Activated CD4-positive, alpha-beta T cell treated with anti-CD3 and anti-CD28 coated beads, Interleukin-2, amount 50 U/mL, for 4 hours (primary cell): ENCODE measurements at places on chromosomes 3 and 15.

DNA sequence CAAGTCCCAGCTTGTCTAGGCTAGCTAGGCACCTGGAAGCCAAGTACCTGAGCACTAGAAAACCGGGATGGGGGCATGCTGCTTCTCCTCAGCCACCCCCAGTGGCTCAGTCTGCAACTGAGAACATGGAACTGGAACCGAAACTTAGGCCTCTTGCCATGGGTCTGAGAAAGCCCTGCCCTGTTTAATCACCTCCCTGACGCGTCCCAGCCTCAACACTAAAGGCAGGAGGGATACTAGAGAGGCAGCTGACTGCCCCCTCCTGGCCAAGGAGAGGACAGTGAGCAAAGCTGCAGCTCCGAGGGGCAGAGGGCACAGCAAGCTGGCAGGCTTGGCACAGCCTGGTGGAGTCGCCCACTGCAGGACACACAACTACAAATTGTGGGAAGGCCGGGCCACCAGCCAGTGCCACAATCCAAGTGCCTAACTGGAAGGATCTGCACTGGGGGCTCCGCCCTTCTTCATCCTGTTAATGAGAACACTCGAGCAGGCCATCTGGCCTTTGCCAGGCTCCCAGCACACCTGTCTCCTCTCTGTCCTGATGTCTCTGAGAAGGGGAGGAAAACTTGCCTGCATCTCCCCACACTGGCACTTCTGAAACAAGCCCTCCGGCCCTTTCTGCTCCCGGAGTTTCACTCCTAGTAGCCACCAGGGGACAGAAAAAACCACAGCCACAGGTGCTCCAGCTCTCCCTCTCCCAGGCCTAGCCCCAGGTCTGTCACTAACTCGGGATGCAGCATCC lies 53.7 kb downstream of the BDH1 start:
- DNase-seq = peak; percentile 28

- no peak for DNase-seq
Measured at GRCh38 chr15:38877471-38877870, 312.9 kb upstream of the RASGRP1 start.

- no peak for DNase-seq
Measured at GRCh38 chr15:39239562-39239961, 341.3 kb upstream of the THBS1 start.

GRCh38 chr3:181790561-181790960 lies 78.8 kb downstream of the SOX2 start:
- DNase-seq = no peak

DNA sequence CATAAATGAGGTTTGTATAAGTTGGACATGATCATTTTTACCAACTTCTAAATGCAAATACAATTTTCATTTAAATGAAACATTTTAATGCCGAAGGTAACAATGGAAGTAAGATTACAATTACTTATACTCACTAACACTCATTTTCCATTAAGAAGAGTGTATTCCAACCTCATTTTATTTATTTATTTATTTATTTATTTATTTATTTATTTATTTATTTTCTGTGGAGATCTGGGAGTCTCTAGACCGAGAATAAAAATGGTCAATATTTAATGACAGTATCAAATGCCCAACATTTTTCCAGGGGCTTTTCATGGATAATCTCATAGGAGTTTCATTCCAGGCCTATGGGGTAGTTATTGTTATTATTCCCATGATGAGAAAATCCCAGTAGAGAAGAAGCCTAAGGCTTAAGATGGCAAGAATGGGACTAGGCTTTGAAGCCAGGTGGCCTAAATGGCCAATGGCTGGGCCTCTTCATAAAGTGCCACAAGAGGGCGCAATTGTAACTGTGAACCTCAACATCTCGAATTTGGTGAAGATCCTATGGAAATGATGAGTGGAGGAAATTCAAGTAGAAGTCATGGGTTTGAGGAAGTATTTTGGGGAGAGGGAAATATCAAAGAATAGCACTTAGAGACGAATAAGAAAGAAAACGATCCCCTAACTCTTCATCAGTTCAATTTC lies 21.3 kb downstream of the VGLL3 start:
- DNase-seq = no peak

GRCh38 chr3:151675858-151676615 lies 57.7 kb upstream of the AADACL2 start:
- no peak for DNase-seq

- DNase-seq = no peak
Measured at GRCh38 chr3:111864821-111865656, 6.0 kb downstream of the PHLDB2 start.

DNA sequence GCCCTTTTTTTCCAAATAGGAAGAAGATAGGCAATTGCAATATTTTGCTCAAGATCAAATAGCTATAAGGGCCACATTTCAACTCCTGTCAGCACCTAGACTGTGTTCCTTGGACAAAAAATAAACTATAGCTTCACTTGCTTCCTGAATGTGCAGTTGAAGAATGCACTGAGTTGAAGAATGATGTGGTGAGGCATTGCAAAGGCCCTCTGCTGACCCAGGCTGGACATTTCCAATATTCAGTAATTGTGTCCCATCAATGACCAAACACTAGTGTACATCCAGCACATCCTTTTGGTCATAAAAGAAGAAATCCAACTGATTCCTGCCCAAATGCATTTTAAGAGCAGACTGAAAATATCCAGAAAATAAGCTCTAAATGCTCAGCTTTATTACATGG lies 424.8 kb upstream of the TGFBR2 start:
- no peak for DNase-seq

- no peak for DNase-seq
Measured at GRCh38 chr3:50912746-50913145, 238.0 kb downstream of the DOCK3 start.

DNA sequence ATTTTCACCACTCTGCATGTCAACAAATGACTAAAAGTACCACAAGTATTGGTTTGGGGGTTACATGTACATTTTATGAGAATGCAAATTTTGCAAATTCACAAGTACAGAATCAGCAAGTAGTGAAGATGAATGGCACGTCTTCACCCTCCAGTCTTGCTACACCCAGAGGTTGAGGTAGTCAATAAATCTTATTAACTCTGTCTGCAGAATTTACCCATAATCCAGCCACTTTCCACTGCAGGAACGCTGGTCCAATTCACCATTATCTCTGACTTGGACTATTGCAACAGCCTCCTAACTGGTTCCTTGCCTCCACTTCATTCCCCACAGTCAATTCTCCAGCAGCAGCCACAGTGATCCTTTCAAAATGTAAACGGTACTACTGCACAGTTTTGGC lies 10.6 kb downstream of the PSMA4 start:
- DNase-seq = no peak

- no peak for DNase-seq
Measured at GRCh38 chr3:154971341-154971740, 108.8 kb upstream of the MME start.

DNA sequence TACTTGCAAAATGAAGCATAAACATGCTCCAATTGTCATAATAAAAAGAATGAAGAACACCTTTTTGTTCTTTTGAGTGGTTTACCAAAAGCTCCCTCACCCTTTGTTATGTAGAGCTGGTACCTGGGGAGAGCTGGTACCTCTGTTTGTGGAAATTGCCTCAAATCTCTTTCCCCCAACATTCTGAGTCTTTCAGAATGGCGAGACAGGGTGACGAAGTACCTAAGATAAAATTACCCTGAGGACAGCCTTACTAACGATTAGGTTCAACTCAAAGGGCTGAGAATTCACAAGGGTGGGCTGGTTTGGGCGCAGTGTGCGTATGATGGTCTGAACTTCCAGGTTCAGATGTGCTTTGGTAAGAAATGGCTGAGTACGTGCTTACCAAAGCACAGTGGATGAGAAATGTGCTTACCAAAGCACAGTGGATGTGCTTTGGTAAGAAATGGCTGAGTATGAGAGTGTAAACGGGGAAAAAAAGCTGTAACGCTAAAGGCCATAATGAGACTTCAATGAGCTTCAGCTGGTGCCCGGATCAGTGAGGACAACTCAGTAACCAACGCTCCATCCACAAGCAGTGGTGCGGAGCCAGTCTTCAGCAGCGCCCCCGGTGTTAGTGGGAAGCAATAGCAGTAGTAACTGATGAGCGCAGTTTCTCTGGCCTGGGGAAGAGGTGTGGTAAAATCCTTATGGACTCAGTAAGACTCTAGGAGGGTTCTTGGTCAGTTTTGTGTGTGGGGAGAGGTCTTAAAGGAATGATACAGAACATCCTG lies 72.3 kb upstream of the LRIG1 start:
- DNase-seq = no peak

DNA sequence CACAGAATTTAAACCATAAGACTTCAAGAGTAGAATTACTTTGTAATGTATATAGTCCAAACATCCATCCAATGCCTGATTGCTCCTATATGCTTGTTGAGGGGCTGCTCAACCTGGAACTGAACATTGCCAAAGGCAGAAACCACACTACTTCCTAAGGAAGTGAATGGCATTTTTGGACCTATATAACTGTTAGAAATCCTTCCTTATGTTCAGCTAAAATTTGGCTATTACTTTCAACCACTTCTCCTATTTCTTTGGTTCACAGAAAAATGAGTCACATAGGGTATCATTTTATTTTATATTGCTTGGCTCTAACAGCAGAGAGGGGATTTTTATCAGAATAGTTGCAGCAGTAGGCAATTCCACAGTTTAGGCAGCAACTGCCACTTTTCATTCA lies 342.1 kb downstream of the SLC9A9 start:
- DNase-seq = no peak

DNA sequence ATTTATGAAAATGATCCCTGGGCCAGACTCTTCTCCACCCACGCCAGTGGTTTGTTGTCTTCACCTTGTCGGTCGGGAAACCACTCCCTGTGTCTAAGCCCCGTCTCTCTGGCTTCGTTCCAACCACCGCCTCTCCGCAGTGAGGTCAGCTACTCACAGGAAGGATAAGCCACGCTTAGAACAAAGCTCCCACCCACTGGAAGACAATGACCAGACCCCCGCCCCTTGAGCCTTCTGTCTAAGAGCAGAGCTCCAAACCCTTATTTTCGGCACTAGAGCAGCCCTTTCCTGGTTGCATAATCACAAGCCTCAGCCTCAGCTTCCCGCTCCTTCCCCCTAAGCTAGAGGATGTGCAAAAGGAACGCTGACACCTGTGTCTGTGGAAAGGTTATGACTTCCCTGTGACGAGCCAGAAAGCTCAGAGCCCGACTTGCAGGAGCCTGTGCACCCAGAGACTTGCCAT lies 114.9 kb upstream of the MEF2A start:
- DNase-seq = peak; percentile 62

DNA sequence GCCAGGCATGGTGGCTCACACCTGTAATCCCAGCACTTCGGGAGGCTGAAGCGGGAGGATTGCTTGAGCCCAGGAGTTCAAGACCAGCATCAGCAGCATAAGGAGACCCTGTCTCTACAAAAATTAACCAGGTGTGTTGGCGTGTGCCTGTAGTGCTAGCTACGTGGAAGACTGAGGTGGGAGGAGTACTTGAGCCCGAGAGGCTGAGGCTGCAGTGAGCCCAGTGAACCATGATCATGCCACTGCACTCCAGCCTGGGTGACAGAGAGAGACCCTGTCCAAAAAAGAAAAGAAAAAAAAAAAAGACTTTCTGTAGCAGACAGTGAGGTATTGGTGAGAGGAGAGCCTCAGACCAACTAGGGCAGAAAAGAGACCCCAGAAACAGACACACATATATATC lies 263.8 kb downstream of the XXYLT1 start:
- no peak for DNase-seq

DNA sequence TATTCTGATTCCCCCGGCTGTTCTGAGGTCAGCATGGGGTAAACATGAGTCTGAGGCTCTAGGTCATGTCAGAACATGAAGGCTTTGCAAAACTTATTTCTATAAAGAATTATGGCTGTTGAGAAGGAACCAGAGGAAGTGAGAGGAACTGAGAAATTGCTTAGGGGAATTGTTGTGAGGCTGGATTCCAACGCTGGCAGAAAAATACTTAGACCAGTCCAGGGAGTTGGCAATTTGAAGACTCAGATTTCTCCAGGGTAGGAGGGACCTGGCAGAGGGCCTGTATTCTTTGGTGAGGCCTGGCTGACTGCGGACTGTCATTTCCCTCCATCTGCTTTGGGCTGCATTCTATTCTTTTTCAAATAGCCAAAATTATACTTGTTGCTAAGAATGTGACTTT lies 155.5 kb downstream of the PLD1 start:
- no peak for DNase-seq

GRCh38 chr3:133227813-133228212 lies 172.0 kb upstream of the BFSP2 start:
- DNase-seq = no peak

DNA sequence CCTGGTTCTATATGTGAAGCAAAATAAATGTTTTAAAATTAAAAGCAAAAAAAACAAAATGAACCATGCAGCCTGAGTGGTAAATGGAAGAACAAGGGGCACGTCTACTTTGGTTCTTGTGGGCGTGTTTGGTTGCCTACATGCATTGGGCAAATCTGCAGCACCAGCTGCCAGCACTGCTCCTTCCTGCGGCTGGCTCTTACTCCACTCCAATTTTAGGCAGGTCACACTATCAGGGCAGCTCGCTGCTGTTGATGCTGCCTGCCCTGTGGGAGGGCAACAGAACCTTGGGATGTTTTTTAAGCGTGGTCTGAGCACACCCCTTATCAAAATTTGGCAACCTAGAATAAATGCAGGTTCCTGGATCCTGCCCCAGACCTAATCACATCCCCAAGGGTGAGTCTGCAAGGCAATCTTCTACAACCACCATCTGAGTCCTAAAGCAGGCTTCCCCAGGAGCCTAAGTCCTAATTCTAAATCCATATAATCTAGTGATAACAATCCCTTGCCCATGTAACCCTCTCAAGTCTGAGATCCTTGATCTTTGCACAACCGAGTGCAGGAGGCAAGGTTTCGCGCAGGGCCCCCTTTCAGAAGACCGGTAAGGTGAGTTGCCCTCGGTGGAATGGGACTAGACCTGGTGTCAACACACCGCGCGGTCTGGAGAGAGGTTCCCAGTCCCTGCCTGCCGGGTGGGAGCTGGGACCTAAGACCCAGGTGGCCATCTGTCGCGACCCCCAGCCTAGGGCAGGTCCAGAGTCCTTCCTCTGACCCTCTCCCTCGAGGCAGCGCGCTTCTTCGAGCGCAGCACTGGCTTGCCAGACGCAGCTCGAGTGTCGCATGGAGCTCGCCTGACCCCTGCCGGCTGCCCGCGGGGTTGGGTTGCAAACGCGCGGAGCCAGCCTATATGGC lies 15.9 kb downstream of the IVD start:
- peak; percentile 75 for DNase-seq

- DNase-seq = no peak
Measured at GRCh38 chr3:130085881-130086280, 4.2 kb downstream of the ALG1L2 start.

GRCh38 chr3:98329392-98330124 lies 24.1 kb upstream of the OR5K4 start:
- peak; percentile 26 for DNase-seq

GRCh38 chr3:20680990-20681628 lies 495.1 kb upstream of the SGO1 start:
- DNase-seq = no peak
